Mesenteric fat pad (tissue), 1 donor: ENCODE measurements at places on chromosomes 5 and 9. TPM values are rescaled to one million over a fixed set of nuclear protein-coding genes. Genes with fewer than 3 reads are reported as not detected.

DNA sequence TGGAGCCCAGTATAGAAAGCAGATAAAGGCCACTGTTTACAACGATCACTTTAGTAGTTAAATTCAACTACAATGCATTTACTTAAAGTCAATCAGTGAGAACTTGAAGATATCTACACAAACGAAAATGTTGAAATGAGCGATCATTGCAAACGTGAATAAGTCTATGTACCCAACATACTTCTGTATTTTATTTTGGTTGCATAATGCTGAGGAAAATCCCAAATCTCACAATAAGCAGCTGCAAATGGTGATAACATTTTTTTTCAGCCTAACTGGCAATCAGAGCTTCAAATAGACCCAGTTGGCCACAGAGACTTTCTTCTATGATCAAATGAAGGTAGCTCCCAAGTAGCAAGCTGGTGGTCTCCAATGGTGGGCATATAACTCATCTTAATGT lies 32.1 kb downstream of the PDGFRB start:
- no peak for DNase-seq

- no peak for DNase-seq
These were observed 91.4 kb upstream of the RANBP6 start for GRCh38 chr9:6106711-6107339.

DNA sequence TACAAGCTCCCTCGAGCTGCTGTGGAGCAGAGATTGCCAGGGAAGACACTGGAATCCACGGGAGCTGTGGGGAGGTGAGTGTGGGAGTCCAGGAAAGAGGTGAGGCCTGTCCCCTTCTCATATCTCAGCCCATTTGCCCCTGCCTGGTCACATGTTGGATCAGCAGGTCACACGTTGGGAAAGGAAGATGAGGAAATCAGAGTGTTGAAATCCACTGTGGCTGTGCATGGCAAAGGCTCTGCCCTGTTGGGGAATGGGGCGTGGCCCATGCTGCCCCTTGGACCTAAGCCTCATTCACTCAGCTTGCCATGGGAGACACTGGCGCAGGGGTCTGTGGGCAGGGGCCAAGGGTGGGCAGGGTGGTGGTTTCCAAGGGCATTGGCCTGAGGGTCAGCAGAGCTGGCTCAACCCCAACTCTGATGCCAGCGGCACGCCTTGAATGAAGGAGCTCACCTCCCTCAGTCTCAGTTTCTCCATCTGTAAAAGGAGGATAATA lies 85.4 kb upstream of the CPEB4 start:
- DNase-seq, result peak; percentile 78

DNA sequence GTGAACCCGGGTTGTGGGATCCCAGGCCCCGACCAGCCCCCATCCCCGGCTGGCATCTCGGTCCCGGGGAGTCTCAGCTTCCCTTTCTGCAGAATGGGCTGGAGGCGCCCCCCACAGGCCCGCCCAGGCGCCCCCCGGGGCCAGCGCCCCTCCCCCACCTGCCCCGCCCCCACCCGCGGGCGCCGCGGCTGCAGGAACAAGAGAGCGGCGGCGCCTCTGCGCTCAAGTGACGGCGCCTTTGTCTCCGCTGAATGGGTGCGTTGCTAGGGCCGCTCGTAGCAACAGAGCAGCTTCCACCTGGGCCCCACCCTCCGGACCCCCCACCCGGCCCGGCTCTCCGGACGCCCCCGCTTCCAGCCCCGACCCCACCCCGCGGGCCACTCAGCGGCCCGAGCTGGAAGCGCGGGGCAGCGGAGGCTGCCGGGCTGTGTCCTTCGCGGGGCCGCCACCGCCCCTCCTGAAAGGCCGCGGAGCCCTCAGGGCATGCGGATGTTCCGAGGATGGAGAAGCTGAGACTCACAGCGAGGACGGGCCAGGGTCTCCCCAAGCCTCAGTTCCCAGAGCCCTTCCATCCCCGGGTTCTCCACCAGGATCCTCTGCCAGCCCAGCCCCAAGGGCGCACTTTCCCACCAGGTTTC lies 27.5 kb downstream of the ADGRD2 start:
- DNase-seq, result no peak

DNA sequence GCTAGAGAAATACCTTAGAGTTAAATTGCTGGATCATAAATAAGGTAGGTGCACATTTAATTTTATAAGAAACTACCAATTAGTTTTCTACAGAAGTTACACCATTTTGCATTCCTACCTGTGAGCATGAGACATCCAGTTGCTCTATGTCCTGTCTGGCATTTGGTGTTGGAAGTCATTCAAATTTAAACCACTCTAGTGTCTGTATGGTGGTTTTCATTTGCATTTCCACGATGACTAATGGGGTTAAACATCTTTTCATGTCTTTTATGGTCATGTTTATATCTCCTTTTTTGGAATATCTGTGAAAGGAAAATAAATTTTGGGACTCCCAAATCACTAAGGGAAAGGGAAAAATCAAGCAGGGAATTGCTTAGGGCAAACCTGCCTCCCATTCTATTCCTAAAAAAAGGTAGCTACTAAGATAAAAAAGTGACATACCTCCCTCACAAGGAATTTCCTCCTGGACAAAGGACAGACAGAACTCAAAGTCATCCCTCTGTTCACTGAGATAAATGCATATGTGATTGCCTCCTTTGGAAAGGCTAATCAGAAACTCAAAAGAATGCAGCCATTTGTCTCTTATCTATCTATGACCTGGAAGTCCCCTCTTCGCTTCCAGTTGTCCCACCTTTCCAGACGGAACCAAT lies 31.6 kb upstream of the ADCY2 start:
- DNase-seq, result no peak

DNA sequence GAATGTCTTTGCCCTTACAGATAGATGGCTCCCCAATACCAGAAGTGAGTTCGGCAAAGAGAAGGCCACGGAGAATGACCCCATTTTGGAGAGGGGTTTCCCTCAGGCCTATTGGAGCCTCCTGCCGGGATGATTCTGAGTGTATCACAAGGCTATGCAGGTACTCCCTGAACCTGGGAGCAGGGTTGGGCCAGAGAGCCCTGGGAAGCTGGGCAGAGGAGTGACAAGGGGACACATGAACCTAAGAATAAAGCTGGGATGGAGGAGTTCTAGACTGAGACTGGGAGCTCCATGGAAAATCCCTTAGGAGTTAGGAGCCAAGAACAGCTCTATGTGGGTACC lies 433 bp downstream of the LEAP2 start:
- no peak for DNase-seq

DNA sequence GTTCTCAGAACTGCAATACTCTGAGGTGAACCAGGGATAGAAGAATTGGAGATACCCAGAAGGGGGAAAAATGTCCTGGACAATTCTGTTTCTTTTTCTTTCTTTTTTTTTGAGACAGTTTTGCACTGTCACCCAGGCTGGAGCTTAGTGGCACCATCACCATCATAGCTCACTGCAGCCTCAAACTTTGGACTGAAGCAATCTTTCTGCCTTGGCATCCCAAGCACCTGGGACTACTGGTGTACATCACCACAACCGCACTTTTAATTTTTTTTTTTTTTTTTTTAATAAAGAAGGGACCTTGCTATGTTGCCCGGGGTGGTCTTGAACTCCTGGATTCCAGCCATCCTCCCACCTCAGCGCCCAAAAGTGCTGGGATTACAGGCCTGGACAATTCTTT lies 1.9 kb downstream of the EMB start:
- no peak for DNase-seq

- no peak for DNase-seq
These were observed 1.2 kb downstream of the TEK start for GRCh38 chr9:27110181-27110580.

DNA sequence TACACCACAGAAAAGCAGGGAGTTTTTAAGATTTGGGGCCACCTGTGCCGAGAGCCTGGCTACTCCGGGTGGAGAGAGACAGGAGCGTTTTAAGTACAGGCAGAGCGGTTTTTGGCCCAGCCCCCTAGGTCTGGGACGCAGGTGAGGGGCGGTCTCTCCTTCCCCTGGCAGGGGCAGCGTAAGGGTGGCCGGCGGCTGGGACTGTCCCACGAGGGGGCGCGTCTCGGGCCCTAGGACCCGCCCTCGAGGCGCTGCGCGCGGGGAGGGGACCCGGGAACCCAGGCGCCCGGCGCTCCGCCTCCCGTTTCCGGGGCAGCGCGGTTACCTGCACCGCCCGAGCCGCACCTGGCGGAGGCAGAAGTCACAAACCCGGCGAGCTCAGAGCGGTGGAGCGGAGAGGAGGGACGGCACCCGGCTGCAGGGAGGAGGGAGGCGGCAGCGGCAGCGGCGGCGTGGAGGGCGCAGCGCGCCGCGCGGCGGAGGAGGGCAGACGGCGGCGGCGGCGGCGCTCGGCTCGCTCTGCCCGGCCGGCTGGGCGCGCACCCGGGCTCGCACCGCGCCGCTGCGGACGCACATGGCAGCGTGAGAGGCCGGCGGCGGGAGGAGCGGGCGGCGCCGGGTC lies at the start of gene WWC1:
Gene WWC1 (plus strand): TSS at position 304 of the 622 bp plus-strand sequence. CDS start 508 bp downstream, outside the sequence.
- DNase-seq, result no peak

GRCh38 chr5:56012281-56012963 lies 17.7 kb upstream of the IL6ST start:
- no peak for DNase-seq

GRCh38 chr9:127910613-127911205 lies 6.1 kb downstream of the ST6GALNAC4 start:
- no peak for DNase-seq

- DNase-seq, result no peak
These were observed 116.4 kb downstream of the APBA1 start for GRCh38 chr9:69555802-69556201.

DNA sequence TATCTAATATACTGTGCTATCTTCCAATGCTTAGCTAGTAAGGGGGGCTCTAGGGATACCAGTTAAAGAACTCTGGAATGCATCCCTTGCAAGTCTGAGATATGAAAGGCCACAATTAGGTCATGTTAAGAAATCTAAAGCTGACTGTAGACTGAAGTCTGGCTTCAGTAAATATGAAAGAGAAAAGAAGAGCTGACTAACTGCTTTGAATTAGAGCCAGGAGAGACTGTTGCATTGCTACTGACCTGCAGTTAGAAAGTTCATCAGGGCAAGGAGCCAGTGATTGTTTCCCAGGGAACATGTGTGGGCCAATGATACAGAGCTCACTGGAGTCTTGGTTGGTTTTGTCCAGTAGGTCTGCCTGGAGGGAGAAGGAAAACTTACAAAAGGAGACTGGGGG lies 472.1 kb upstream of the TNC start:
- DNase-seq, result no peak

DNA sequence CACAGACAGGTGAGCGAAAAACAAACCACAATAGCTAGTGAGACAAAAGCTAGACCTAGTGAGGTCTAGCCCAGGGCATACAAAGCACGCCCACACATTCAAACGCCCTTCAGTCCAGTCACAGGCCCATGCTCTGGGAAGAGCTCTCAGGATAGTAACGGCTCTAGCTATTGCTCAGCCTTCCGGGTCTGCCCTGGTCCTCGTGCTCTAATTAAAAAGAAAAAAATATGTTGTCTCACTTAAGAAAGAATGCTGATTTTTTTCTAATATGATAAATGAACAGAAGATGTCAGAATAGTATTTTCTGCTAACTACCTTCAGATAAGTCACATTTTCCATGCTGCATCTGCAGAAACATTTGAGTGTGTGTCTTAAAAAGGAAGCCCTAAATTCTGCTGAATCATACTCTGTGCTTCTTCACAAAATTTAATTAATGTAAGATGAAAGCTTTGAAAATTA lies 94.5 kb downstream of the PLPP1 start:
- no peak for DNase-seq

GRCh38 chr9:93155716-93156474 lies 21.8 kb upstream of the NINJ1 start:
- DNase-seq, result no peak

DNA sequence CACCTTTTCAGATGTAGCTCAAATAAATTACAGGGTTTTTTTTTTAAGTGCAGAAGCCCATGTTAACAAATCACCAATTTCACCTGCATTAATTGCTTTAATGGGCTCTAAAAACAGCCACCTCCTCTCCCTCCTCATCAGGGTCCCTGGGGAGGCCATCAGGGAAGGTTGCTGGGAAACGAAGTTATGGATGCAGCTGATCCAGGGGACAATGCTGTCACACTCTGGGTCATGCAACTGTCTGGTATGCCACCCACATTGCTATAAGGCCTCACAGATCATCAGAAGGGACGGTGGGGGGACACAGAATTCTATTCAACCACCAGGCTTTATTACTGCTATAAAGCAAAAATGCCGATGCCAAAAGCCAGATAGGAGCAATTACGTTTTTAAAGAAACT lies 9.3 kb downstream of the WHRN start:
- DNase-seq, result no peak

DNA sequence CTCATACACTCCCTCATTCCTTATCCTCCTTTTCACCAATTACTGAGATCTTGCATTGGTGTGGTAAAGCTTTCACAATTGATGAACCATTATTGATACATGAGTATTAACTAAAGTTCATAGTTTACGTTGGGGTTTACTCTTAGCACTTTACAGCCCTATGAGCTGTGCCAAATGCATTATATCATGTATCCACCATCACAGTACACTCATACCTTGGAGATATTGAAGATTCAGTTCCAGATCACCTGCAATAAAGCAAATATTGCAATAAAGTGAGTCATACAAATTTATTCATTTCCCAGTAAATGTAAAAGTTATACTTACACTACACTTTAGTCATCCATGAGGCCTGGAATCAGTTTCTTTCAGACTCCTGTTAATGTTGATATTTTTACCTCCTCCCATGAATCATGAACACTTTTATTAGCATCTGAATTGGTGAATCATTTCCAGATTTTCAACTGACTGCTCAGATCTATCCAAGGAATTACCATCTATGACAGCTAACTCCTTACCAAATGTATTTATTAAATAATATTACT lies 546.6 kb upstream of the PTPRD start:
- no peak for DNase-seq

DNA sequence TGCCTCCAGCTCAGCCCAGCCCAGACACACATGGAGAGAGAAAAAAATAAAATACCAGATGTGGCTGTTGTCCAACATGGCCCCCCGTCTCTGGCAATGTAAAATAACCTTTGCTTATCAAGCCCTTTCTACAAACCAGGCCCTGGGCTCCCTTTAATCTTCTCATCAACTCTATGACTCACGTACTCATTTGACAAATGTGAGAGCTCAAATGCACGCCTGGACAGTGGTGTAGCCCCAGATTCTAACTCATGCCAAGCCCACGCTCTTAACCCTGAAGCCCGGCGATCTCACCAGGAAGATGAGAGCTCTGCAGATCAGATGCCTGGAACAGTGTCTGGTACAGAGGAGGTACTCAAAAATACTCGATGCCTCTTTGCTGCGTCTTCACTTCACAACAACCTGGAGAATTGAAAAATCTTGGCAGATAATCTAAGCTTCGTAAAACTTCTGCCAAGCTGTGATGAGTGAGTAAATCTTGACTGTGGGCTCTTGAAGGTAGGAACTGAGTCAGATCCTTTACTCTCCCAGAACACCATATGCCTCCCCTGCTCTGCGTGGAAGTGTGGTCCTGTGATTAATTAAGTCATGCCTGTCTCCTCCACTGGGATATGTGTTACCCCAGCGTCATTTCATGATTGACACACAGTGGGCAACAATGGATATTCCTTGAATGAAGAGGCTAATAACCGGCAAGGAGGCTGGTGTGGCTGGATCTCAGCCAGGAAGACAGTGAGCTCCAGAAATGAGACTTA lies 102.0 kb upstream of the FSTL4 start:
- DNase-seq, result no peak

GRCh38 chr9:70923961-70924360 lies 197.5 kb downstream of the TRPM3 start:
- DNase-seq, result no peak

NEUROG1 gene
- not detected for total RNA-seq

MRPS30 gene
- 28.5 TPM for total RNA-seq

ADGRV1 gene
- total RNA-seq, result 0.16 TPM

PAEP gene
- not detected for total RNA-seq

TRUB2 gene
- 25.0 TPM for total RNA-seq

PCDHGB4 gene
- total RNA-seq, result 3.2 TPM

FOXD4L6 gene
- not detected for total RNA-seq

AMBP gene
- total RNA-seq, result not detected

DNAH5 gene
- 0.35 TPM for total RNA-seq

NEURL1B gene
- 35.8 TPM for total RNA-seq
